ENCODE measurements at places on chromosomes 3 and 15. TPM values are rescaled to one million over a fixed set of nuclear protein-coding genes. Genes with fewer than 3 reads are reported as not detected.

CD96 gene
- total RNA-seq = not detected

TTLL13 gene
- total RNA-seq = 0.20 TPM

CD200 gene
- 1.4 TPM for total RNA-seq

CDC25A gene
- total RNA-seq = 22.5 TPM

NR2E3 gene
- not detected for total RNA-seq

IGDCC3 gene
- not detected for total RNA-seq

CELF6 gene
- total RNA-seq = 0.13 TPM

TTC23 gene
- 12.0 TPM for total RNA-seq

UBE2Q2 gene
- 25.4 TPM for total RNA-seq

C3orf80 gene
- not detected for total RNA-seq

GOLGA8Q gene
- total RNA-seq = not detected

GOLGA6L9 gene
- total RNA-seq = 0.69 TPM

FETUB gene
- not detected for total RNA-seq

DUSP7 gene
- 19.6 TPM for total RNA-seq

OSBPL10 gene
- total RNA-seq = 42.4 TPM

NOX5 gene
- total RNA-seq = not detected

UACA gene
- total RNA-seq = 71.3 TPM

ATOSA gene
- total RNA-seq = 16.5 TPM
